Activated naive CD4-positive, alpha-beta T cell treated with Interleukin-2 at 50 U/mL for 16 hours (primary cell): ENCODE measurements at places on chromosomes 2 and 18.

- DNase-seq, result no peak
Measured at GRCh38 chr2:119681203-119681867, 2.3 kb downstream of the TMEM177 start.

DNA sequence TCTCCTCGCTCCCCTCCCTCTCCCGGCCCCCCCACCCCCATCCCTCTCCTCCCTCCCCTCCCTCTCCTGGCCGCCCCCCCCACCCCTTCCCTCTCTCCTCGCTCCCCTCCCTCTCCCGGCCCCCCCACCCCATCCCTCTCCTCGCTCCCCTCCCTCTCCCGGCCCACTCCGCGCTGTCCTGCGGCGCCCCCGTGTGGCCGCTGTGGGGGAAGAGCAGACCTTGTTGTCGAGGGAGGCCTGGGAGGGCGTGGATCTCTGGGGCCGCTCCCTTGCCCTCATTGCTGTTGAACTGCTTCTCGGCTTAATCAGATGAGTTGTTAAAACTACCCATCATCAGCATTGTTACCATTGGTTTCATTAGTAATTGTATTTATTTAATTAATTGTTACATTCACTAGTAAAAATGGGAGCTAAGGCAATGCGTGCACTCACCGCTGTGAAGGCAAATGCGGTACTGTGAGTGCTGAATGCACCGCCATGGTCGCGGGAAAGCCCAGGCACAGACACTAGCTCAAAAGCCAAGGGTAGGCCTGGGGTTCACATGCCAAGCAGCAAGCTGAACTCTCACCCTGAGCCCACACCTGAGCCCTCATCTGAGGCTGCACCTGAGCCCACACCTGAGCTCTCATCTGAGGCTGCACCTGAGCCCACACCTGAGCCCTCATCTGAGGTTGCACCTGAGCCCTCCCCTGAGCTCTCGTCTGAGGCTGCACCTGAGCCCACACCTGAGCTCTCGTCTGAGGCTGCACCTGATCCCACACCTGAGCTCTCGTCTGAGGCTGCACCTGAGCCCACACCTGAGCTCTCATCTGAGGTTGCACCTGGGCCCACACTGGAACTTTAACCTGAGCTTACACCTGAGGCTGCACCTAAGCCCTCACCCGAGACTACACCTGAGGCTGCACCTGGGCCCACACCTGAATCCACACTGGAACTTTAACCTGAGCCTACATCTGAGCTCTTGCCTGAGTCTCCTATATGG, 8.8 kb downstream of the RTP5 start:
- DNase-seq, result peak; percentile 80

- DNase-seq, result no peak
Measured at GRCh38 chr2:99970292-99970868, 172.0 kb downstream of the AFF3 start.

DNA sequence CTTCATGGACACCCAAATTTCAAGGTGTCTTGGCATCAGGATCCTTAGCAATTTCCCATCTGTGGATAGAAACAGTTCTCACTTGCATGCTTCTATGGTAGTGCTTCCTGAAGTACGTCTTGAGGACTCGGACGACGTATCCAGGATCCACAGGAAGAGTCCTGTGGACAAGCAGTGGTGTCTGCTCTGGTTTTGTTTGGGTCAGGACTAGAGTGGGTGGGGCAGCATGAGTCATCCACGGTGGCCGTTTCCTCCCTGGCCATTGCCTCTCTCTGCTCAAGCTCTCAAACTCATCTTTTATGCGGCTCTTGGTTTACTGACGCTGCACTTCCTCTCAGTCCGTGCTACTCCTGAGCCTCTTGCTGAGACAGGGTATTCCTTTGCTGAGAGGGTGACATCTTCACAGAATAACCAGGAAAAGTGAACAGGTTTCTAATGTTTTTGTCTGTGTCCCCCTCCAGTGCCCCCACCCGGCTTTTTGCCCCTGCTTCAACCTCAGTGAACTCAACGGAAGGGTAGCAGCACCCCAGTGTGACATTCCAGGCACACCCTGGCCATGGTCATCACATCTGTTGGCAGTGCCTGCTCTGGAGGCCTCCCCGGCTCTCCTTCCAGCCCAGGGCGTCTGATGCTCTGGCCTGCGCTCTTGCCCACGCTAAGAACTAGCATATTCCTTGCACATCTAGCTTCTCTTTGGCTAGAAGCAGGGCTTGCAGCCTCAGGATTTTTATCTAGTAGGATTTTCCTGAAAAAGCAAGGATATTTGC, 62.2 kb downstream of the ARMC9 start:
- no peak for DNase-seq

- DNase-seq, result no peak
Measured at GRCh38 chr18:74420481-74420880, 36.6 kb downstream of the DIPK1C start.

- peak; percentile 31 for DNase-seq
Measured at GRCh38 chr2:160417745-160418397, 75.7 kb downstream of the RBMS1 start.

DNA sequence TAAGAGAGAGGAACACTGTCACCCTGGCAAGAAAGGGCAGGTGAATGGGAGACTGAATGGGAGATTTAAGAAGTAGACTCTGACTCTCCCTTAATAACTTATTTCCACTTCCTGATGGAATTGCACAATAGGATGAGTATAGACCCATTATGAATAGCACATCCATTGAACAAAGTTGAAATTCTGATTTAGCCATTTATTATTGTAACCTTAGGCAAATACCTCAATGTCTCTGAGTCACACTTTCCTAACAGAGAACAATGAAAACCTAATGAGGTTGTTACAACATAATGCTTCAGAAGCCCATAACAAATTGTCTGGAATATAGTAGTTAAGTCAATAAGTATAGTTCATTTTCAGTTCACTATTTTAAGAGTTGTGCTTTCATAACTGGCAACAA, 78.9 kb downstream of the NRXN1 start:
- no peak for DNase-seq

DNA sequence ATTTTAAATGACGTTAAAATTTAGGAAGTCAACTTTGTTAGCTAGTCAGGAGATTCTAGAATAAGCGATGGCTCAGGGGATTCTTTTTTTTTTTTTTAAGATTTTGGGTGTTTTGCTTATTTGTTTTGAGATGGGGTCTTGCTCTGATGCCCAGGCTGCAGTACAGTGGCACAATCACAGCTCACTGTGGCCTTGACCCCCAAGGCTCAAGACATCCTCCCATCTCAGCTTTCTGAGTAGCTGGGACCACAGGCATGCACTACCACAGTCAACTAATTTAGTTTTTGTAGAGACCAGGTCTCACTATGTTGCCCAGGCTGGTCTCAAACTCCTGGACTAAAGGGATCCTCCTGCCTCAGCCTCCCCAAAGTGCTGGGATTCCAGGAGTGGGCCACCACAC, 16.9 kb downstream of the ATL2 start:
- DNase-seq, result no peak

- peak; percentile 22 for DNase-seq
Measured at GRCh38 chr2:27191070-27191829, 20.6 kb upstream of the ATRAID start.

DNA sequence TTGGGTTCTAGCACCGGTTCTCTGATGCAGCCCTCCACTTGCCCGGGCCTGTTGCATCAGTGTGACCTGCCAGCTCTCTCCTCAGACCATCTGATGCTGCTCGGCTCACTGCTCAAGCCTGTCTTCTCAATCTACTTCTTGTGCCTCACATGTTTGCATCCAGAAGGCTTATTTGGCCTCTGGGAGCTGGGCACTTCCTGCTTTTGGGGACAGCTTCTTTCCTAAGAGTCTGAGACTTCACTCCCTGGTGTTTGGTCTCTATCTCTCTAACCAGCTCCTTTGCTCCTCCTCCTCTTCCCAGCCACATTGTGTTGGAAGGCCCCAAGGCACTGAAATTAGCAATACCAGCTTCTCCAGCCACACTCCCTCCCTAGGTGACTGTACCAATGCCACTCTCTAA, 212.8 kb downstream of the CDCA7 start:
- DNase-seq, result no peak

- DNase-seq, result no peak
Measured at GRCh38 chr2:108898315-108899082, 90.5 kb downstream of the EDAR start.

GRCh38 chr2:150174056-150174805, 313.2 kb downstream of the RND3 start:
- no peak for DNase-seq

GRCh38 chr18:22200611-22201225, 31.3 kb downstream of the GATA6 start:
- no peak for DNase-seq

DNA sequence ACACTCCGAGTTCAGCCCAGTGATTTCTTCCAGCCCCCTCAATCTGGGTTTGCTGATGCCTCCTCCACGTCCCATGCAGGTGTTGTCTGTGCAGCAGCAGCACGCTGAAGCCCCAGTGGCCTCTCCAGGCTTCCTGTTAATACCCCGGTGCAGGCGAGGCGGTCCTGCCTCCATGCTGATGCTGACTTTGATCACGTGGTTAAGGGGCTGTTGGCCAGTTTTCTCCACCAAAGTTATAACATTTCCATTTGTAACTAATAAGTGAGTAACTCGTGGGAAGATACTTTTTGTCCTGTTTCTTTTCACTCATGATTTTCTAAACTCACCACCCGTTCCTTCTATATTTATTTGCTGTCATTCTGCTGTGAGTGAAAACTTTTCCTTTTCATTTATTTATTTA, 42.5 kb upstream of the TMEM18 start:
- DNase-seq, result no peak

DNA sequence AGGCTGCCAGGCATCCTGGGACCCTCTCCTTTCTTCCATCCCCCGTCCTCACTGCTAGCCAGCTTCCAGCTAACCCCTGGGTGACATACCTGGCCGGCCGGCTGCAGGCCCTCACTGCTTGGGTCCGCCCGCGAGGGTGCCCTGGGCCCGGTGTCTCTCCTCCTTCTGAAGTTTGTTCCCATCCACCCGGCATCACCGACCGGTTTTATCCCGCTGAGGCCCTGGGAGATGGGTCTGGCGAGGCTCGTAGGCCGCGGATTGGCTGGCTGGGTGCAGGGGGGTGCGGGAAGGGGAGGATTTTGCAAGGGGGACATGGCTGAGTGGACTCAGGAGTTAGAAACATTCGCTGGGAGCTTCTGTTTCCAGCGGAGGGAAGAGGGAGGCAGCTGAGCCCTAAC, at the start of gene PAX8:
TSS of gene PAX8 (minus strand) at position 180 of the 398 bp plus-strand sequence. CDS start 527 bp downstream, outside the sequence.
- DNase-seq, result no peak

DNA sequence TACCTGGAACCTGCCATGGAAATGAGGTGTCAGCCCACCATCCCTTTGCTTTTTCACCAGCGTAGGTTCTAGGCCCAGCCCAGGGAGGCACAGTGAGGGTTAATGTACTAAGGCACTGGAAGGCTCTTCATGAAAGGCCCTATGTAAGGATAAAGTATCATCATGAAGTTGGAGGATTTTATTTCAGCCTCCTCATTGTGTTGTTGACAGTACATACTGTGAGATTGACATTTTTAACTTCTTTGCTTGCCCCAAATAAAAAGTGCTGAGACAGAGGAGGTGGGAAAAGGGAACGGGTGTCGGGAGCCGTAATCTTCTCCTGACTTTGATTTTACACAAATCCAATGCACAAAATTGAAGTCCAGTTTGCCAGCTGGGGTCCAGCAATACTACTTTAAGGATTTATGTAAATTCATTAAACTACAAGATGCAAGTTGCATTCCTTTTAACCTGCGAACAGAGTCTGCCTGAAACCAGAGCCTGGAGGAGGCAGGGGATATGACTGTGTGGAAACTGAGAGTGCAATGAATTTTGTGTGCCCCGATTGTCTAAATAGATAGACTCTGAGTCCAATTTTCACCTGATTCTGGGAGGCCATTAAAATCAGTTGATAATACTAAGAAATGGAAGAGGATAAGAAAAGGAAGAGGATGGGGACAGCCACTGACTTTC, 5.4 kb upstream of the NCKAP5 start:
- no peak for DNase-seq

DNA sequence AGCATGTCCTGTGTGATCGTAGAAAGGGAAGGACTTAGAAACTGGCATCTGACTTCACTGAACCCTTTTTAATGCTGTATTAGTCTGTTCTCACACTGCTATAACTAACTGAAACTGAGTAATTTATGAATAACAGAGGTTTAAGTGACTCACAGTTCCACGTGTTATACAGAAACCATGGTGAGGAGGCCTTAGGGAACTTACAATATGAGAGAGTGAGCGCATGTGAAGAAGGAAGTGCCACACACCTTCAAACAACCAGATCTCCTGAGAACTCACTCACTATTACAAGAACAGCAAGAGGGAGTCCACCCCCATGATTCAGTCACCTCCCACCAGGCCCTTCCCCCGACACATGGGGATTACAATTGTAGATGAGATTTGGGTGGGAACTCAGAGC, 811.3 kb downstream of the CPS1 start:
- no peak for DNase-seq

DNA sequence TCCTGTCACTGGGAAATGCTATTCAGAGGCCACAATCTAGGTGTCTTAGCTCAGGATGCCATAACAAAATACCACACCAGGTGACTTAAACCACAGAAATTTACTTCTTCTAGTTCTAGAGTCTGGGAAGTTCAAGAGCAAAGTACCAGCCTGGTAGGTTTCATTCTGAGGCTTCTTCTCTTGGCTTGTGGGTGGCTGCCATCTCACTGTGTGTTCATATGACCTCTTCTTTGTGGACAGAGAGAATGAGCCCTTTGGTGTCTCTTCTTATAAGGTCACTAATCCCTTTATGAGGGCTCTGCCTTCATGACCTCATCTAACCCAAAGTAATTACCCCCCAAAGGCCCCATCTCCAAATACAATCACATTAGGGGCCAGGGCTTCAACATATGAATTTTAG, 57.3 kb downstream of the RHOB start:
- no peak for DNase-seq

DNA sequence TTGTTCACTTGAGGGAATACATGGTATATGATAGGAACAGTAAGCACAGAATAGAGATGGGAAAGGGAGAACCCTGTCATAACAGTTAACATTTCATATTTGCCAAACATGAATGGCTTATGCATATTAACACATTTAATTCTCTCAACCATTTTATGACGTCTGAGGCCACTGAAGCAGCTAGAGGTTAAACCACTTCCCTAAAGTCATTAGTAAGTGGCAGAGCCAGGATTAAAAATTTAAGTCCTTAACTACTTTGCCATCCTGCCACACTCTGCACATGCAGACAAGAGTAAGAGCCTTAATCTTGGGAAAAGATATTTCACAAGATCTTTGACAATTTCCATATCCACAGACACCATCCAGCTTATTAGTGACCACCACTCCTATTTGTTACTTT, 2.1 kb downstream of the LIPT1 start:
- DNase-seq, result no peak

- no peak for DNase-seq
Measured at GRCh38 chr2:234494361-234495250, 2.3 kb downstream of the ARL4C start.
